Heart left ventricle (tissue), 16 donors: ENCODE measurements at places on chromosomes 4 and X. TPM values are rescaled to one million over a fixed set of nuclear protein-coding genes. Genes with fewer than 3 reads are reported as not detected.

- DNase-seq, result no peak
Observed at GRCh38 chr4:101309925-101310324, 37.4 kb downstream of the PPP3CA start.

DNA sequence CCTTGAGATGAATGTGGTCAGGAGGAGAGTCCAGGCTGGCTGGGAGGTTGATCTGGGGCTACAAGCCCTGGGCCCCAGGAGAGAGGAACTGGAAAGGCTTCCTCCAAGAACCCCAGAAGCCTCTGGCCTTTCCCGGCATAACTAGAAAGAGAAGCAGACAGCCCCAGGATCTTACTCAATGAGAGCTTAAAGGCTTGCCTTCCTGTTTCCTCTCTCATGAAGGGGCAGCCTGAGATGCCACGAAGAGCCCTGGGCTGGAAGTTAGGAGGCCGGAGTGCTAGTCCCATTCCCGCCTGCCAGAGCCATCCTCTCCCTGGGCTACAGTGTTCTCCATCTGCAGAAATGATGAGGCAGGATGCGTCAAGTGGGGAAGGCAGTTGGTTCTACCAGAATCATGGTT is 20.1 kb upstream of the XPNPEP2 start:
- DNase-seq, result no peak

DNA sequence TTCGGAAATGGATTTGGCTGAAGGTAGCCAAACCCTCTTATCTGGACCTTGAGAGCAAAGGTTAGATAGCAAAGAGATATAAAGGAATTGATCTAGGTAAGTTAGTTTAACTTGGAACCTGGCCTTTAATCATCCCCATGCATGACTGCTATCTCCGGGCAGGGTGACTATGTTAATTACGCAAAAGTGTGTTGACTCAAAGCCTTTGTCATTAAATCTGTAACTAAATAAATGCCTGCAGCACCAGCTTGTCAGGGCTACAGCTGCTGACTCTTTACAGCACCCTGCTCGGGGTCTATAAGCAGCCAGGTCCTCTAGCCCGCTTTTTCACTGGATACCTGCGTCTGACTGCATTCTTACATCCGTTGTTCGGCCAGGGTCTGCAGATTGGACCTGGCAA is 201.7 kb downstream of the TBCK start:
- DNase-seq, result no peak

Gene CHST7
- 22.5 TPM for total RNA-seq
